ENCODE measurements at places on chromosomes 3 and 15. TPM values are rescaled to one million over a fixed set of nuclear protein-coding genes. Genes with fewer than 3 reads are reported as not detected.

DNA sequence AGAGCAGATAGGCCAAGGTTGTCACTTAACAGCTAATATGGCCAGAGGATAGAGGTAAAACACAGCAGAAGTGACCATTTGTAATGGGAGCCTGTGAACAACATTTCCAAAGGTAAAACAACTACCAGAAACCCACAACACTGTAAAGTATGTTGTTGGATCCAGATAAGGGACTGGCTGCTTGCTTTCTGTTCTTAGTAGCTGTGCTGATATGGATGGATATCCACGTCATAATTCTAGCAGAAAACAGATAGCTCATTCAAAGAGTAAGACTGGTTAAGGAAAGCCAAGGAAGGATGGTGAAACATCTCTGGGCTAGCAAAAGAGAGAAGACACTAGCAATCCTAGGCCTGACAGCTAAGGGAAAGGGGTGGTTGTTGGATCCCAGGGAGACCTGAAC lies 36.9 kb upstream of the SPRED1 start:
- DNase-seq: no peak

GRCh38 chr3:101279162-101279561 lies 41.2 kb downstream of the IMPG2 start:
- DNase-seq: no peak

- no peak for DNase-seq
These were observed 34.2 kb downstream of the CPN2 start for GRCh38 chr3:194316918-194317317.

Gene SAMMSON
- 3.4 TPM for total RNA-seq

GRCh38 chr3:156620260-156620659 lies 54.1 kb upstream of the TIPARP start:
- no peak for DNase-seq

- DNase-seq: no peak
These were observed 22.5 kb downstream of the TOPAZ1 start for GRCh38 chr3:44264146-44264545.

DNA sequence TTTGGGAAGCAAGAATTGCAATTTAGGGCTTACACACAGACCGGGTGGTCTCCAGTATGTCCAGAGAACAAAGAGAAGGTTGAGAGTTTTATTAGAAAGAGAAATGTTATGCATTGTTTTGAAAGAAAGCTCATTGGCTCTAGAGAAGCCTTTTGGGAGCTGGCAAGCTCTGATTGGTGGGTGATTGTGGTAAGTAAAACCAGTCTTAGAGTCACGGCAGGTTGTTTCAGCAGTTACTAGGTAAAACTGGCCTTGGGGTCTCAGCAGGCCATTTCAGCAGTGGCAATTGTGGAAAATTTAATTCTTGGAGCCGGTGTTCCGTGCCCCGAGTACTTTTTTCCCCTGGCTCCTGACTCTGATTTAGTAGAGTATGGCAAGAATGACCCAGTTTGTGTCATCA lies 78.1 kb downstream of the MRPL46 start:
- DNase-seq: no peak

- no peak for DNase-seq
These were observed 59.0 kb downstream of the LYSMD4 start for GRCh38 chr15:99674279-99674678.

Gene C3orf18
- 16.1 TPM for total RNA-seq

- no peak for DNase-seq
These were observed 79.2 kb downstream of the CNTN3 start for GRCh38 chr3:74535281-74535680.

Data from sciatic nerve (tissue), 2 donors.